ENCODE measurements at places on chromosomes 13 and 19.

- DNase-seq, result no peak
Measured at GRCh38 chr13:76871432-76871831, 14.8 kb downstream of the KCTD12 start.

DNA sequence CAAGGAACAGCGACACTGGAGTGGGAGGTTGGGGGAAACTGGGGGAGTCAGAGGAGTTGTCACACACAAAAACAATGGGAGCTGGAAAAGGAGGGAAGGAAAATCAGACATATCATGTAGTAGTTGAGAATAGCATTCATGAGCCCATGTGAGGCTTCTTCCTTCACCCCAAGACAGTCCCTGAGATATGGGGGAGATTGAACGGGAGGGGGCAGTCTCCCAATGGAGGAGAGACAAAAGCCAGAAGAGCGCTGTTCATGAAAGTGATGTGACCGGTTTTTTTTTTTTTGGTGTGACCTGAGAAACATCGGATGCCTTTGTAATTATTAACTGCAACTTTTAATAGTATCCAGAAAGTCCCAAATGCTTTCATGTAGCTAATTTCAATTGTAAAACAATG is 631.8 kb upstream of the KLF12 start:
- no peak for DNase-seq

GRCh38 chr19:55067869-55068268 is 4.9 kb upstream of the RDH13 start:
- no peak for DNase-seq

DNA sequence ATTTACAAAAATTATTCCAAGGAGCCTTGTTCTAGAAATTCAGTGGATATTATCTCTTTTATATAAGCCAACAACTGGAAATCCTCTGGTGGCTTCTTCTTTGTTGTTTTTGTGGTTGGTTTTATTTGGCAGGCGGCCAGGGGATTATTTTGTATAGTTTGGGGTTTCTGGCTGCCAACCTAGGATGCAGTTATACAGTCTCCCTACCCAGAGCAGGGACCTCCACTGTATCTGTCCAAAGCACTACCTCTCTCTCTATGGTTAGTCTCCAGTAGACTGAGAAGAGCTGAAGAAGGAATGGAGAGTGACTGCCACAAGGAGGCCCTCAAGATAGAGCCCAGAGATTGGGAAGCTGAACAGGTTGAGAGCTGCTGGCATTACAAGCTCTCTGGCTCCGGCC is 80.2 kb downstream of the ZAR1L start:
- no peak for DNase-seq

GRCh38 chr13:27283906-27284493 is 13.4 kb downstream of the RASL11A start:
- no peak for DNase-seq

Data from activated CD4-positive, alpha-beta T cell treated with anti-CD3 and anti-CD28 coated beads for 24 hours (primary cell).